ENCODE measurements at places on chromosomes 3 and 15.

GRCh38 chr15:26967719-26968269 lies 3.2 kb upstream of the GABRG3 start:
- DNase-seq = no peak

DNA sequence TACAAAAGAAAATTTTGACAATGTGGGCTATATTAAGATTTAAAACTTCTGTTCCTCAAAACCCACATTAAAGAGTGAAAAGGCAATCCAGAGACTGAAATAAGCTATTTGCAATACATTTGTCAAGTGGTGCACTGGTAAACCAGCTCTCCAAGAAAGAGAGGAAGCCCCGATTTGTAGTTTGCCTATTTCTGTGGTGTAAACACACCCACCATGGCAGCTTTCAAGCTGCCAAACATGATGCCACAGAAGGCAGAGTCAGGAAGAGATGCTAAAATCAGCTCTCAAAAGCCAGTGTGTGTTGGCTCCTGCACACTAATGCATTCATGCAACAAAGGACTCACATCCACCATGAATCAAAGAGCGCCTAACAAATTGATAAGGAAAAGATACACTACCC lies 17.5 kb downstream of the RFTN1 start:
- no peak for DNase-seq

GRCh38 chr3:153410517-153410916 lies 248.5 kb downstream of the RAP2B start:
- no peak for DNase-seq

- peak; percentile 66 for DNase-seq
These were observed 23.4 kb upstream of the ZFAND6 start for GRCh38 chr15:80036071-80036470.

GRCh38 chr15:40891810-40892446 lies 2.3 kb upstream of the VPS18 start:
- DNase-seq = peak; percentile 19

DNA sequence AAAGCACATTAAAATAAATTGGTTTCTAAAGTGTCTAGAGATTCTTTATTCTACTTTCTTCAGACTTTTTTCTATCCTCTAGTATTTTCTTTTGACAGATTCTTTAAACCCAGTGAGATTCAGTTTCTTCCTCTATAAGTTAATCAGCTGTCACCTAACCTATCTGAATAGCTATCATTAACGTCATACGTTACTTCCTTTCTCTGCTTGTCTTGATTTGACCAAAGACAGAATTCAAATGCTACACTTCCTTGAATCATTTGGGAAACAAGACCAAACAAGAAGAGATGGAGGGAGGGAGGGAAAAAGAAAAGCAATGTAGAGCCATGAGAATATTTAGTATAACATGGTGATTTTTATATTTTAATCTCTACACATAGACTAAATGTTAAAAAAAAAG lies 235.2 kb downstream of the NAALADL2 start:
- DNase-seq = no peak

- no peak for DNase-seq
These were observed 38.8 kb downstream of the GADL1 start for GRCh38 chr3:30855400-30856292.

DNA sequence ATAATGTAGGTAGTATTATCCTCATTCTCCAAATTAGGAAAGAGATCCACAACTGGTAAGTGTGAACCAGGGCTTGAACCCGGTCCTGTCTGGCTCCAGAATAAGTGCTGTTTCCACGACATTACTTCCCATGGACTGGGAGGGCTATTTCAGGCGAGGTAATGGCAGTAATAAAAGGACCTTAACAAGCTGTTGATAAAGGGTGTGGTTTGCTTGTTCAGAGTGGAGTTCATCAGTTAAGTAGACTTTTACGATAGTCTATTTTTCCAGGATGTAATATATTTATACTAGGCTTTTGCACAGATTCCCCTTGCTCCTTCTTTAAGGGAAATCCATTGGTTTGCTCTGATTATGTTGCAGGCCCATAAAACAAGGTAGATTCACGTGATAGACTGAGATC lies 88.4 kb upstream of the TNFAIP8L3 start:
- no peak for DNase-seq

- DNase-seq = no peak
These were observed 9.4 kb upstream of the SCN5A start for GRCh38 chr3:38658841-38659240.

DNA sequence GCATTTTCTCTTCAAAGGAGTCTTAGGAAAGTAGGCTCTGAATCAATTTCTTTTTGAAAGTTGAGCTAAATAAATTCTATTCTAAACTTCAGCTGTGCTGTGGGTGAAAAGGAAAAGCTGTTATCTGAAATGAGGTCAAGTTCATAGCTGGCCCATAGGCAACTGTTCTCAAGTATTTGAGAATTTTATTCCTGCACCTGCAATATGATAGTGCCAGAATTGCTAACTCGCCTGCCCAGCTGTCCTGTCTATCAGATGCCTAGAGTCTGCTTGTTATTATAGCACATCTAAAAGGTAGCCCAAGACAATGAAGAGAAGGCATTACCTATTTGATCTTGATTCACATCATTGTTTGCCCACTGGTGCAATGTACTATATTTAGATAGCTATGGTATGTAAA lies 798.7 kb downstream of the DIPK2A start:
- no peak for DNase-seq

GRCh38 chr3:11287404-11287803 lies 15.2 kb downstream of the ATG7 start:
- DNase-seq = no peak

DNA sequence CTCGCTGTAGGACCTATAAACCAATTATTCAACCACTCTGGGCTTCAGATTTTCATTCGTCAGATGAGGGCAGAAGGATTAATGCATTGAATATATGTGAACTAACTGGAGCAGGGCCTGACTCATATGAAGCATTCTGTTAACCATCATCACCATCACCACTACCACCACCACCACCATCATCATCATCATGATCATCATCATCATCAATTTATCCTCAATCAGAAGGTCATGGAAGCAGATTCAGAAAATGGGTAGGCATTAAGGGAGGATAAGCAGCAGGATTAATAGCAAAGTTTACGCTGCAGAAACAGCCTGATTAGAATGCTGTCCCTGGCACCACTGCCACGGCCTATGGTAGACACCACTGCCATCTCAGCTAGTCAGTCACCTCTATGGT lies 407.5 kb upstream of the THBS1 start:
- no peak for DNase-seq

DNA sequence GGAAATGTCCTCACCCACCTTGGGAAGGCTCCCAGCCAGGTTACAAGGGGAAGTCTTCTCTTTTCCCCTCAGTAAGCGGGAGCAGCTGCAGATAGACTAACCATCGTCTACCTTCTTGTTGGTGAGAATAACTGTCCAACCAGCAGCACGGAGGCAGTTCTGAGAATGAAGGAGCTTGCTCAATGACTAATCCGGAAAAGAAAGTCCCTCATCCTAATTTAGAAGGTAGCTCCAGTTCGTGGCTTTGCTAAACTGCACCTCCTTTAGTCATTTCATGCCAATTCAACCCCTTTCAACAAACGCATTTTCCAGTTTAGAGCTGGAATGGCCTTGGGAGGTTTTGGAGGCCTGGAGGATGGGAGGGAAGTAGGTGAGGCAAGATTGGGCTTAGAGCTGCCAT lies 527.4 kb upstream of the PROK2 start:
- DNase-seq = no peak

DNA sequence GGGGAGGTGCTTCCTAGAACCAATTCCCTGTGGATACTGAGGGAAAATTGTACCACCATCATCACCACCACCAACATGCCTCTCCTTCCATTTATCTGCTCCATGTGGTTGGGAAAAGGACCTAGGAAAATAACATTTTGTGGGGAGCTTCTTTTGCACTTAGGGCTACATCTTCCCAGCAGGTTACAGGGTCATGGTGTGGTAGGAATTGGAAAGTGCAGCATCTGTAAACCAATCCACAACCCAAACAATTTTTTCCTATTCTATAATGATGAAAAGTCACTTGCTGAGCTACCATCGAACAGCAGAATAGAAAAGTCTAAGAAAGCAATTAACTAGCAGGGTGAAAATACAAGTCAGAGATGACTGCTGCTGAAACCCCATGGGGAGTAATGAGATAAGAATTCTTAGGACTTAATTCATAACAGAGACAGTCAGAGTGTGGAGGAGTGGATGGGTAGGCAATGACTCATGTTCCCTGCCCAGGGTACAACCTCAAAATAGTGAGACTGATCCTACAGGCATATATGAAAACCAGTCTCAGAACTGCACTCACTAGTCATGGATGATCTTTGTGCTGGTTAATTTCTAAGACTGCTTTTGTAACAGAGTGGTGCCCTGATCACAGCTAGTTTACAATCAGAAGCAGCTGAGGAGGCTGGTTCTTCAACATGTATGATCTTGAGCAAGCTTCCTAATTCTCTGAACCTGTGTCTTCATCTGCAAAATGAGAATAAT lies 38.1 kb upstream of the LEKR1 start:
- no peak for DNase-seq

DNA sequence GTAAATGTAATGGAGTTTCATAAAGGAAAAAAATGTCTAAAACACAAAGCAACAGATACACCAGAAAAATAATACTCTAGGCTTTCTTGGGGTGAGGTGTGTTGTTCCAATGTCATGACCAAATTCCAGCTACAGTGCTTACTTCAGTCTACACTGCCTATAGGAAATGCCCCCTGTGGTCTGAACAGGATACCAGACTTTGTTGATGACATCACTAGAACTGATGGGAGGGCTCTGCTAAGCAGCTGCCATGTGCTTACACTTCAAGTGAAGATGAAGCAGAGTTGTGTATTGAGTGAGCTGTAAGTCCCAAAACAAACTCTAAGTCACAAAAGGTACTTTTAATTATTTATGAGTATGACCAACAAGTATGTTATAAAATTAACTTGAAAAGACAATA lies 456.1 kb upstream of the IL12A start:
- DNase-seq = no peak

GRCh38 chr3:189659571-189659970 lies 28.4 kb downstream of the TP63 start:
- no peak for DNase-seq

- no peak for DNase-seq
These were observed 95.1 kb upstream of the MELTF start for GRCh38 chr3:197124713-197125112.

GRCh38 chr3:19931180-19931692 lies 2.8 kb downstream of the EFHB start:
- DNase-seq = no peak

- DNase-seq = no peak
These were observed 54.8 kb downstream of the LMCD1 start for GRCh38 chr3:8556473-8556869.

- DNase-seq = no peak
These were observed 13.9 kb upstream of the IGDCC3 start for GRCh38 chr15:65391732-65392131.

GRCh38 chr3:34312684-34313083 lies 514.3 kb downstream of the PDCD6IP start:
- no peak for DNase-seq

GRCh38 chr3:3082234-3082924 lies 27.8 kb downstream of the IL5RA start:
- DNase-seq = no peak

DNA sequence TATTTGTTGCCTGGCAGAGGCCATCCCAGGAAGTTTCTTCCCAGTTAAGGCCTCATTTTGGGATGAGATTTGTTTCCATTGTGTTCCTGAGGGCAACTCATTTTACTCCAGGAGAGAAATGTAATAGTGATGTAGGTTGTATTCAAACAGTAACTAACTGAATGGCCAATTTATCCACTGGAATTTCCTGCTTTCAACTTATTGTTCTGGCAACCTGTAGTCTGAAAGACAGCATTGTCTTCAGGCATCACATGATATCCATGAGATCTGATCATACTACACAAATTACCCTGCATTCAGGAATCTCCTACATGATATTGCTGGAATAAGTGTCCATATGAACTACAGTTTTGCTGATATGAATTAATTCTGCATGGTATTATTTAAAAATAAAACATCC lies 79.5 kb upstream of the FGF7 start:
- no peak for DNase-seq

DNA sequence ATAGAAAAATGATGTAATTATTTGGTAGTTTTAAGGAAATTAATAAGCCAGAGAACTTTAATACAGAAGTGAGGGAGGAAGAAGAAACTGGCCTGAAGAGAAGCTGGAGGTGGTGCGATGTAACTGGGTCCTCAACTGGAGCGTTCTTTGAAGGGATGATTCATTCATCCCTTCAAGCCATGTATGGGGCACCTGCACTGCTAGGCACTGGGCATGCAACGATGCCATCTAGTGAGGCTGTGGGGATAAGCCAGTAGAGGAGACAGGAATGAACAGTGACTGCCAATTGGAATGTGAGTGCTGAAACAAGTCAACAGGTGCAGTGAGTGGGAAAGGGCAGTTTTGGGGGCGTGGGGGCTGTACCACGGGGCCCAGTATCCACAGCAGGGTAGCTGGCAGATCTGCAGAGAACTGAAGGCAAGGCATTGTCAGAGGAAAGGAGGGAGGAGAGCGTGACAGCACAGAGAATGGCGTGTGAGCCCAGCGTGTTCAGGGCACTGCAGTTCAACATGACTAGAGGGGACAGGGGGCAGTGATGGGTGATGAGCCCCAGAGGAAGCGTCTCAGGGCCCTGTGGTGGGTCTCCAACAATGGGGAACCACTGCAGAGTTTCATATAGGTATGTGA lies 3.8 kb upstream of the KIF23 start:
- peak; percentile 36 for DNase-seq

- DNase-seq = no peak
These were observed 24.1 kb downstream of the NEK10 start for GRCh38 chr3:27345045-27345444.

GRCh38 chr15:72011302-72011942 lies 106.5 kb downstream of the MYO9A start:
- no peak for DNase-seq

- no peak for DNase-seq
These were observed 29.7 kb downstream of the SLC4A7 start for GRCh38 chr3:27454461-27454860.

DNA sequence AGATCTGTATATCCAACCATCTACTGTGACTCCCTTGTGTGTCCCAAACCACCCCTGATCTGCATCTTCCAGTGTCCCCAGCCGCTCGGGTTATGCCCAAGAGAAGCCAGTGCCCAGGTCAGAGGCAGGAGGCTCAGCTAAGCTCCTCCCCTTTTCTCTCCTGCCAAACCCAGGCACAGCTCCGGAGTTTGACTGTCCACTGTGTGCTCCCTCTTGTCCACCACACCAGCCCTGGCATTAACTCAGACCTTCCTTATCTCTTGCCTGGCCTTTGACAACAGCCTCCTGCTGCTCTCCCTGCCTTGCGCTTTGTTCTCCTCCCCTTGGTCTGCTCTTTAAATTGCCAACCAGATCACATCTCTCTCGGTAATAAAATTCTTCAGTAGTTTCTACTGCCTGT lies 39.3 kb downstream of the DGKG start:
- DNase-seq = no peak

DNA sequence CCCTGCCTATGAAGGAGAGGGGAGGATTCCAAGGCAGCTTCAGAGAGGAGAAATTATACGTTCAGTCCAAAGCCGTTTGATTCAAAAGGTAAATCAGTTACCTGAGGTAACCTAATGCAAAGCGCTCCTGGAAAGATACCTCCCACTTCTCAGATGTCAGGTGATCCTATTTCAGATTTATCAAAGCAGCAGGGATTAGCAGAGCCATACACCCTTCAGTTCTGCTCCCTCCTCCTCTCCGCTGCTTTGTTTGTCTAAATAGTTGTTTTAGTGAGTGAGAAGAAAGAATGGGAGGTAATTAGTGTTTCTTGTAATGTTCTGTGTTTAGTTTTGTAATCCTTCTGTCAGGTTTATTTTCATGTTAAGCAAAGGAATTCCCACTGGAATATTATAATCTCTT lies 81.1 kb downstream of the SOX14 start:
- no peak for DNase-seq

Measured in NCI-H1105 (cell line).